ENCODE measurements at places on chromosomes 5 and 9.

DNA sequence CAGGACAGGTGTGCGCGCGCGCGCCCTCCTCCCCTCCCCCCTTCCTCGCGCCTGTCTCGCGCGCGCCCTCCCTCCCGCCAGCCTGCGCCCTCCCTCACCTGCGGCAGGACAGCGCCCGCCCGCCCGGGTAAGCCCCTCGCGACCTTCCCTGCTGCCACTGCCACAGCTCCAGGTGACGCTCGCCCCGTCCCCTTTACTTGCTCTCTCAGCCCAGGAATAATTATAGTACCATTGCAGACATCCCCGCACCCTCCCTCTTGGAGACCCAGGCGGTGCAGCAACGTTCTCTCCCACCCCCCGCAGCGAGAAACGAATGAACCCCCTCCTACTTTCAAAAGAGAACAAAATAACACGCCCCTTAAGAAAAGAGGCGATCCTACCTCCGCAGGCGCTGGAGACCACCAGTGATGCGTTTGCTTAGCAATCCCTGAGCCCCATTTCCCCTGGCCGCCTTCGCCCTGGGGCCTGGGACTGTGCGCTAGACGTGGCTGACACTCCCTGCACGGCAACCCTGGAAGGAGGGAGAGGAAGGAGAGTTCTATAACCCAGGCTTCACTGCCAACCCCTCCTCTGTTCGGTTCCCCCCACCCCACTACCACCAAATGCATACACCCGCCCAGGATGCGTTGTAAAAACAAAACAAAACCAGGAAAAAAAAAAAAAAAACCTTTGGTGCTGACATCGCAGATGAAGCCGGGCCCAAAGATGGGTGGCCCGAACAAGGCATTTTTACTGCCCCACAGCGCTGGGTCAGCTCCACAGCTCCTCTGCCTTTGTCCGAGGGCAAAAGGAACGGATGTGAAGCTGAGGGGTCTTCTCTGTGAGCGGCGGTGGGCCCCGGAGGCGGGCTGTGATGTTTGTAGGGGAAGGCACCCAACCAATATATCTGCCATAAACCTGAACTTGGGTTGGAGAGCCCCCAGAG is 5.6 kb upstream of the PURA start:
- DNase-seq, result peak; percentile 20

- no peak for DNase-seq
These were observed 398.5 kb upstream of the RPS23 start for GRCh38 chr5:82676661-82677060.

DNA sequence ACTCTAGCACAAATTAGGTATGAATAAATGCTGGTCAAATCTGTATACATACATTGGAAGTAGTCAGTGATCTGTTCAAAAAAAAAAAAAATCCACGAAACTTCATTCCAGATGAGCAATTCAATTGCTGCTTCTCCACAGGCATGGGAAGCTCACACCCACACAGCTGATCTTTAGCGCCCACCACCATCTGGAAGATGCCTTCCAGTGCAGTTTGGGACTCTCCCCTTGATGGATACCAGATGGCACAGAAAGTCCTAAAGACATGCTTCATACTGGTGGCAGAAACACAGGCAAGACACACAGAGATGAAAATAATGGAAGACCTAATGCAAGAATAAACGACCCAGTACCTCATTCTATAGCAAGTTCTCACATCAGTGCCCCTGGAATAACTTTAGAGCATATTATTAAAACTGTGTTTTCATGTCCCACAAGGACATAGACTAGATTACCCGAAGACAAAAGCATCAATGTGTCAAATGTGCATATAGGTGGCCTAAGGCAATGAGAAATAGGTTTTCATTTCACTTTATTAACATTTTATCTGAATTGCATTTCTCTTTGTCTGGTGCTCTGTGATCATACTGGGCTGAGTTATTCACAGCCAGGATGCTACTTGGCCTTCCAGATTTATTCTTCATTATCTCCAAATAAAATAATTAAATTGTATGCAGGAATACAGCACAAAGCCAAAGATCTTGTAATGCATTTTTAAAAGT is 135.4 kb upstream of the TAS2R1 start:
- DNase-seq, result no peak

- DNase-seq, result no peak
These were observed 218.8 kb upstream of the NR4A3 start for GRCh38 chr9:99602854-99603253.

DNA sequence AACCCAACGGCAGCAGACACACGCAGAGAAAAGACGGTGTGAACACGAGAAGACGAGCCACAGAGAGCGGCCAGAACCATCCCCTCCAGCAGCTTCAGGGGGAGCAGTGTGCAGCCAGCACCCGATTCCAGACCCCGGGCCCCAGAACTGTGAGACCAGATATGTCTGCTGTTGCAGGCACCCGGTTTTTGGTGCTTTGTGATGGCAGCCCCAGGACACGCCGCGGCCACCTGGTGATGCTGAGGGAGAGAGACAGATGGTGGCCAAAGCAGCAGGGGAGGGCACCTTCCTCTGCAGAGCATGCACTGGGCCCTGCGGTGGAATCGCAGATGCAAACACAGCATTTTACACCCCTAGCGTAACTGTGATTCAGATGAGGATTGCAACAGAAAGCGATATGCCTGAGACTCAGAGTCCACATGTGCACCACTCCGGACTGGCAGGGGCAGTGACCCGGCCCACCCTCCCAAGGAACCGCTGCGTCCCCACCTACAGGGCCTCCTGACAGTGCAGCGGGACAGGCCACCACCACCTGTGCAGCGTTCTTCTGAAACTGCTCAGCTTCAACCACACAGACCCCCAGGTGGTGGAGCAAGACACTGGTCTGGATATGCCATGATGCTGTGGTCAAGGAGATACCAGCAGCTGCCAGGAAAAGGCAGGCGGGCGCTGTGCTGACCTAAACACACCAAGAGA is 24.0 kb downstream of the ZDHHC11B start:
- DNase-seq, result no peak

DNA sequence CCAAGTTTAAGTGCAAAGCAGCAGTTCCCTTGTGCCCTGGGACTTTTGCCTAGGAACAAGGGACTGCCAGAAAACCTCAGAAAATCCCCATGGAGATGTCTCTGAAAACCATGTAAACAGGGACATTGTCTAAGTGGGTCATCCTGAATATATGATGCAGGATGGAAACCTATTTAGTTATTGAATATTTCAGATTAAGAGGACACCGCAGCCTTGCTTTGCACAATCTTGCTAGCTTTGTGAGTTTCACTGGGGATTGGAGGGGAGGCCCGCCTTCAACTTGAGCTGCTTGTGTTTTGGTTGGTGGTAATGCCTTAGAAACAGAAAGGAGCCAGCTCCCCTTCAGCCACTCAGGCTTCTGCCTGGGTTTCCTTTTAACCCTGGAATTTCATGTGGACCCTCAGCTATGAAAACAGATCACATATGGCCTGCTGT is 112.8 kb downstream of the C9orf152 start:
- no peak for DNase-seq

GRCh38 chr9:31807574-31808256 is 576.7 kb upstream of the ACO1 start:
- no peak for DNase-seq

DNA sequence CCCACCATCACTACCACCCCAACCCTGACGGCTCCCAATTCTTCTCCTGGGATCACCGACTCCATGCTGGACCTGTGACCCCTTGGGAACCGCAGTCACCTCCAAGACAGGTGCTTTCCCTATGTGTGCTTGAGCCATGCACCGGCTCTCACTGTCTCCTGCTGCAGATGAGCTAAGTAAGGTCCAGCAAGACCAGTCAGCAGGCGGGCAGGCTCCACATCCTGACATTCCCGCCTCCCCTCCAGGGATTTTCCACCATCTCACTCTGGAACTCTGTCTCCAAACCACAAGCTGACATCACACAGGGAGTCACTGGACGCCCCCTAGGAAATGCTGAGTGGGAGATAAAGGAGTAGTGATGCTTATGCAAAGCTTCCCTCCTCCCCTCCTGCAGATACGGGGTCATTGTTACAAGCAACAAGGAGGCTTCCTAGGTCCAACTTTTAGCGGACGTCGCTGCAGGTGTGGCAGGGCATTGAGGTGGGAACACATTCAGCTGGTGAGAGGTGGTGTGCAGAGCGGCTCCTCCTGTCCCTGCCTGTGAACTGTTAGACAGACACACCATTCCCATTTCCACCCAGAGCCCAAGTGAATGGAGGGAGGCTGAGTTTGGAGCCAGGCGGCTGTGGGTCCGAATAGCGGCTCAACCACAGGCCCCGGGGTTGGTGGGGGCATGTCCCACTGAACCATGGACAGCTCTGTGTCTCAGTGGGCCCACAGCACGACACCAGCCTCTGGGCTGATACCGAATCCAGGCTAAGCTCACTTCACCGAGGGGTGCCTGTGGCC is 129.2 kb upstream of the PHYKPL start:
- DNase-seq, result no peak

GRCh38 chr5:56814963-56815657 is at the start of gene MAP3K1:
MAP3K1 (plus strand) TSS chr5:56815549; CDS start chr5:56815574, 25 bp downstream.
- DNase-seq, result peak; percentile 55

- no peak for DNase-seq
These were observed 84.3 kb upstream of the PPP2R2B start for GRCh38 chr5:146962801-146963355.

DNA sequence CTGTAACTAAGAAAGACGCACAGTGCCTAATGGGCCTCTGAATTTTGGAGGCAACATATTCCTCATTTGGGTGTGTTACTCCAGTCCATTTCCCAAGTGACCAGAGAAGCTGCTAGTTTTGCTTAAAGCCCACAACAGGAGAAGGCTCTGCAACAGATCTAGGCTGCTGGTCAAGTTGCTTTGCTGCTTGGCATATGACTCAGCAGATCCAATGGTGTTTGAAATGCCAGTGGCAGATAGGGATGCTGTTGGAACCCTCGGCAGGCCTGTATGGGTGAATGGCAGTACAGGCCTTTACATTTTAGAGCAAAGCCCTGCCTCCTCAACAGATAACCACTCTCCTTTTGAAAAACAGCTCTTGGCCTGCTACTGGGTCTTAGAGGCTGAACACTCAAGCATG is 36.2 kb upstream of the ROR2 start:
- no peak for DNase-seq

DNA sequence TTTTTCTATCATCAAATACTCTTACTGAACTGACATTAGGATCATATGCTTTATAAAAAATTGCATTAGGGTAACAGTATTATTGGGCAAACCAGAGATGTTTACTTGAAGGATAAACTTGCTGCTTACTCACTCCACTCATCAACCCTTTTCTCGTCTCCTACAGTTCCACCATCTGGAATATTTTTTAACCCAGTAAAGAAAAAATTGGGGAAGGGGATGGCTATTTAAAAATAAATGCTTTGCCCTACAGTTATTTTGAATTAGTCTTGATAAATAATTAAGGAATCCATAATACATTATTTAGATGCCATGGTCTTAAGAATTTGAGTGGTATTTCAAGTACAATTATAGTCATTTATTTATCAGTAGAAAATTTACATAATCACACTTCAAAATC is 225.8 kb downstream of the MEF2C start:
- DNase-seq, result no peak

GRCh38 chr5:124301850-124302249 is 444.6 kb downstream of the ZNF608 start:
- no peak for DNase-seq

GRCh38 chr5:111685969-111686368 is 71.0 kb downstream of the NREP start:
- DNase-seq, result peak; percentile 2

- DNase-seq, result no peak
These were observed 25.7 kb downstream of the ABO start for GRCh38 chr9:133249337-133249736.

GRCh38 chr5:74143721-74144330 is 496.7 kb downstream of the ENC1 start:
- no peak for DNase-seq

GRCh38 chr5:116881921-116882531 is 307.4 kb upstream of the SEMA6A start:
- DNase-seq, result peak; percentile 70

DNA sequence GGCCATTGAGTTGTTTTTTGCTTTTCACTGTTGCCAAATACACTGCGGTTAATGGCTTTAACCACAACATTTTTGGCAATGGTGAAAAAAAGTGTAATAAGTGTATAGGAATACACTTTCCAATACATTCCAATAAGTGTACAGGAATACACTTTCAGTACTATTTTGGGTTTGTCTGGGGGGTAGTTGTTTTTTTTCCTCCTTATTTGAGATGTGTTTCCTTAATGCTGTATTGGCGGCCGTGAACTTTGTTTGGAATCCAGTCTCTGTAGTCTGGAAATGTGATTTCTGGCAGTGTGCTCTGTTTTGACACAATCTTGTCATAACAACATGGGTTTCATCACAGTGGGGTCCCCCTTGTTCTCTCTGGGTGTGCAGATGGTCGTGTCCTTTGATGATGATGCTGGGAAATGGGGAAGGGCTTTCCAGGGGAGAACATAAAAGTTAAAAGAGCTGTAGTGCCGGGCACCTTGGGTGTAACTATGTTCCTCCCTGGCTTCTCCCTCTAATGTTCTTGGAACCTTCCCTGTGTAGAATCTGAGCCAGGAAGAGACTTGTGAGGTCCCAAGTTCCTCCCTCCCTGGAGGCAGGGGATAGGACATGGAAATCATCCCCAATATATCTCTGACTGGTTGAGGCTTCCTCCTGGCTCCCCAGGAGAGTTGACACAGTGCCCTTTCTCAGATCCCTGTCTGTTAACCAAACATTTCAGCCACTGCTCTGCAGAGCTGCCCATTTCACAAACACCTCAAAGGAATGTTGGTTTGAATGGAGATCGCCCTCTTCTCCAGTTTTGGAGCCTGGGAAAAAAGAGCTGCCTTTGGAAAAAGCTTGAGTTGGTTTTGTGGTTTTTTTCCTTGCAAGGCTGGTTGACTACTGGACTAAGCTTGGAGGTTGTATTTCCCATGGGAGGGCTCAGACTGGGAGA is 44.8 kb downstream of the RCL1 start:
- DNase-seq, result no peak

GRCh38 chr5:106940986-106941385 is 729.8 kb downstream of the EFNA5 start:
- no peak for DNase-seq

- DNase-seq, result no peak
These were observed 118.4 kb downstream of the ZNF608 start for GRCh38 chr5:124627815-124628595.

GRCh38 chr9:33923998-33924701 is 107.2 kb downstream of the UBE2R2 start:
- no peak for DNase-seq

DNA sequence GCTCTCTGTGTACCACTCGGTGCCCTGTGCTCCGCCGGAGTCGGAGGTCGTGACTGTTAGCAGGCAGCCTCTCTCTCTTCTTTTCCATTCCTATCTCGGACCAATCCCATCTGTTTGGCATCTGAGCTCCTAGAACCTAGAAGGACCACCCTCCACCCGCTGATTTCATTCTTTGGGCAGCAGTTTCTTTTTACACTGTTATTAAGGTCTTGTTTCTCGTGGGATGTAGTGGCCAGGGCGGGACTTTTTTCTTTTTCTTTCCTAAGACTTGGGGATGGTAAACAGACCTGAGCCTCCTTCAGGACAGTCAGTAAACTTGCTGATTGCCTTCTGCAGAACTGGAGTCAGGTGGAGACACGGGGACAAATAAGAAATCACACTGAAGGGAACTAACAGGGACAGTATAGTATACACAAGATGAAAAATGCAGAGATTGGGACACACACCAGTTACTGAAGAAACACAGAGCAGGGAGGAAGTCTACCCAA is 500 bp downstream of the URM1 start:
- DNase-seq, result no peak

- no peak for DNase-seq
These were observed 7.5 kb downstream of the SYK start for GRCh38 chr9:90808890-90809685.

GRCh38 chr5:143205386-143205785 is 198.1 kb downstream of the NR3C1 start:
- DNase-seq, result no peak

GRCh38 chr9:126468141-126468825 is 141.7 kb downstream of the MVB12B start:
- no peak for DNase-seq

Measured in NCI-H1092 treated with DMSO at 0.1 percent for 48 hours (cell line).